Breast epithelium (tissue), 4 donors: ENCODE measurements at places on chromosomes 13 and 19. TPM values are rescaled to one million over a fixed set of nuclear protein-coding genes. Genes with fewer than 3 reads are reported as not detected.

- DNase-seq: no peak
These were observed 54.0 kb upstream of the IRS2 start for GRCh38 chr13:109840201-109840892.

DNA sequence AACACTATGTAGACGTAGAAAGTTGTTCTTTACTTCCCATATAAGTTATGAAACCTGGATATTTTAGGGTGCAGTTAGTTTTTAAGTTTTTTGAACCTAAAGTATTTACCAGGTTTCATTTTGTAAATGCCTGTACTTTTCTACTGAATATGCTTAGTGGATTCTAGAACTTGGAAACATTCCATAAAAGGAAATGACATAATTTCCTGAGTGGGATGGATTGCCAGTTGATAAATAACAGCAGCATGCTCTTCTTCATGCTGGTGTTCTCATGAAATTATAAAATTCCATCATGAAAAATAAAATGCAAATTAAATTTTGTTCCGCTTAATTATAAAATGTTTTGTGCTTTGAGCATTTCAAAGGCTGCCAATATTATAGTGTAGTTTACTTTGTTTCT is 362.2 kb upstream of the PCDH20 start:
- DNase-seq: no peak

Gene CADM4
- 20.8 TPM for total RNA-seq

DNA sequence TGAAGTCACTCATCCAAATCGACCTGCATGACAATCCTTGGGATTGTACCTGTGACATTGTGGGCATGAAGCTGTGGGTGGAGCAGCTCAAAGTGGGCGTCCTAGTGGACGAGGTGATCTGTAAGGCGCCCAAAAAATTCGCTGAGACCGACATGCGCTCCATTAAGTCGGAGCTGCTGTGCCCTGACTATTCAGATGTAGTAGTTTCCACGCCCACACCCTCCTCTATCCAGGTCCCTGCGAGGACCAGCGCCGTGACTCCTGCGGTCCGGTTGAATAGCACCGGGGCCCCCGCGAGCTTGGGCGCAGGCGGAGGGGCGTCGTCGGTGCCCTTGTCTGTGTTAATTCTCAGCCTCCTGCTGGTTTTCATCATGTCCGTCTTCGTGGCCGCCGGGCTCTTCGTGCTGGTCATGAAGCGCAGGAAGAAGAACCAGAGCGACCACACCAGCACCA is 5.9 kb downstream of the SLITRK5 start:
- no peak for DNase-seq

DNA sequence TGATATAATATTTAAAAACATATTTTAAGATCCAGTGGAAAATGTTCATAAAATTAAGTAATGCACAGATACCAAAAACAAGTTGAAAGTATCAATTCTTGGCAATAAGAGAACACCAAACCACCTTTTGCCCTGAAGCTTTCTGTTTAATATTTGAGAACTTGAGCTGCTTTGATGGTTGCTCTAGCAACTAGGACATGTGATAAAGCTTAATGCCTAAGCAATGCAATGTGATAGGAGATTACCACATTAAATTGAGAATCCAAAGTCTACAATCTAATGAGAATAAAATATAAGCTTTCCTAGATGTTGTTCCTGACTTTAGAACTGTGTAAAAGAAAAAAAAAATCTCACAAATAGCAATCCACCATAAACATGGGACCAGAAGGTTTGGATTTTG is 1367.5 kb upstream of the PCDH9 start:
- no peak for DNase-seq

GRCh38 chr13:93875547-93875946 is 603.9 kb downstream of the DCT start:
- DNase-seq: no peak

GRCh38 chr13:44969551-44970484 is 19.5 kb downstream of the NUFIP1 start:
- no peak for DNase-seq

GRCh38 chr19:29263305-29264135 is 50.6 kb upstream of the UQCRFS1 start:
- DNase-seq: no peak

GRCh38 chr13:98992355-98992754 is 14.5 kb upstream of the DOCK9 start:
- DNase-seq: no peak

Gene EBI3
- total RNA-seq: 0.66 TPM

GRCh38 chr13:42076309-42076713 is 27.9 kb downstream of the DGKH start:
- no peak for DNase-seq

Gene IL17D
- 0.73 TPM for total RNA-seq

DNA sequence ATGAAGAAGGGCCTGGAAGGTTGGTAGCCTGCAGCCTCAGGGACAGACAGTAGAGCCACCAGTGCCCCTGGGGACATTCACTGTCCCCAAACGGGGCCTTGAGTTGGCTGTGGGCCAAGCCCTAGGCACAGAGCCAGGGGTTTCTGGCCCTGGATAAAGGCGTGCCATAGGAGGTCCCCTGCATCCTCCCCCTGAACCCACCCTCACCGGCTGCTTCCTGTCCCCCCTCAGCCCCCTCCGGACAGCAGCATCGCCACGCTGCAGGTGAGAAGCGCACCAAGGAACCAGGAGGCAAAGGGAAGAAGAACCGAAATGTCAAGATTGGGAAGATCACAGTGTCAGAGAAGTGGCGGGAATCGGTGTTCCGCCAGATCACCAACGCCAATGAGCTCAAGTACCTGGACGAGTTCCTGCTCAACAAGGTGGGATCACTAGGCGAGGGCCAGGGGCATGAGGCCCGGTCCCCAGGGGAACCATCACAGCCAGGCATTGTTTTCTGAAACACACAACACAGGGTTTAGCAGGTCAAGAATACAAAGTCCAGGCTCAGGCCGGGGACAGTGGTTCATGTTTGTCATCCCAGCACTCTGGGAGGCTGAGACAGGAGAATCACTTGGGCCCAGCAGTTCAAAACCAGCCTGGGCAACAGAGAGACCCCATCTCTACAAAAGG is 14.6 kb upstream of the USE1 start:
- no peak for DNase-seq

- DNase-seq: no peak
These were observed 76.6 kb downstream of the DGKH start for GRCh38 chr13:42125046-42125445.

Gene DLL3
- total RNA-seq: not detected

DNA sequence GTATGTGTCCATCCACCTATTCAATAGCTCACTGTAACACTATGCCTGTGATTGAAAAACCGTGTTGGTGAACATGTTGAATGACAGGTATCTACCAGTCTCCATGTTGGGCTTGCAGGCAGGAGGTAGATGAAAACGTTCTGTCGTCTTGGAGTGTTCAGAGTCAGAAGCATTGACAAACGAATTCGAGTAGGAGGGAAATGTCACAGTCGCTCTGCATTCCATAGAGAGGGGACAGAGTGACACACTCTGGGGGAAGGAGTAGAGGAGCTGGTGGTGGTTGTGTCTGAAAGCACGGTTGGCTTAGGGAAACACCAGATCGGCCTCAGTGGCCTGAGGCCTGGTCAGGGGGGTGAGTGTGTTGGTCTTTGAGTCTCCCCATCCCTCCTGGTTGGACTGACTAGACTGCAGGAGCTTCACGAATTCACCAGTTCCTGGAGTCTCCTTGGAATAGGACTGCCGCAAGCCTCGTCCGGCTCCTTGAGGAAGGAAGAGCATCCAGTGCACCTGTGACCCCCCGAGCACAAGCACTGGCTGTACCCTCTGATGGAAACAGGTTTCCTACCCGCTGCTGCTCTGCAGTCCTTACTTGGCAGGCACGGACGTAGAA is 105.0 kb upstream of the C1QTNF9B start:
- DNase-seq: no peak
